ENCODE measurements at places on chromosomes 7 and 10. TPM values are rescaled to one million over a fixed set of nuclear protein-coding genes. Genes with fewer than 3 reads are reported as not detected.

Gene EEF1AKMT2
- 32.5 TPM for total RNA-seq

Gene CEP55
- total RNA-seq, result 82.5 TPM

Gene PSD
- 1.4 TPM for total RNA-seq

Gene MGAM2
- not detected for total RNA-seq

Gene CALHM1
- total RNA-seq, result 0.58 TPM

Gene GIMAP2
- 120 TPM for total RNA-seq

Gene ATP6V0A4
- not detected for total RNA-seq

Gene SH2D4B
- 0.15 TPM for total RNA-seq

All from activated CD4-positive, alpha-beta memory T cell treated with anti-CD3 and anti-CD28 coated beads, Interleukin-2, amount 10 ng/mL, durations not matched to agents 7 days and 5 days (primary cell).